ENCODE measurements at places on chromosomes 1 and 21.

DNA sequence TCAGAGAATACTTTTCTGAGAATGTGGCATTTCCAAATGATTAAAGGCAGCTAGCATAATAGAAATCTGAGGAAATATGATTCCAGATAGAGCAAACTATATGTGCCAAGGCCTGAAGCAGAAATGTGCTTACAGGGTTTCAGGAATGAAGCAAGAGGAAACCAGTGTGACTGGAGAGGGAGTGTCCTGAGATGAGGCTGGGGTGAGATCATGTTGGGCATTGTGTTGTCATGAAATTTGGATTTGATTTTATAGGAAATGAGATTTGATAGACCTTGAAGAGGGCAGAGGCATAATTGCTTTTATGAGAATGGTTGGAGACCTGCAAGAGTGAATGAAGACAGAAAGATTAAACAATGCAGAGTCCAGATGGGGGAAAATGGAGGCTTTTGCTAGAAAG, 338.1 kb upstream of the SNX7 start:
- DNase-seq: no peak

DNA sequence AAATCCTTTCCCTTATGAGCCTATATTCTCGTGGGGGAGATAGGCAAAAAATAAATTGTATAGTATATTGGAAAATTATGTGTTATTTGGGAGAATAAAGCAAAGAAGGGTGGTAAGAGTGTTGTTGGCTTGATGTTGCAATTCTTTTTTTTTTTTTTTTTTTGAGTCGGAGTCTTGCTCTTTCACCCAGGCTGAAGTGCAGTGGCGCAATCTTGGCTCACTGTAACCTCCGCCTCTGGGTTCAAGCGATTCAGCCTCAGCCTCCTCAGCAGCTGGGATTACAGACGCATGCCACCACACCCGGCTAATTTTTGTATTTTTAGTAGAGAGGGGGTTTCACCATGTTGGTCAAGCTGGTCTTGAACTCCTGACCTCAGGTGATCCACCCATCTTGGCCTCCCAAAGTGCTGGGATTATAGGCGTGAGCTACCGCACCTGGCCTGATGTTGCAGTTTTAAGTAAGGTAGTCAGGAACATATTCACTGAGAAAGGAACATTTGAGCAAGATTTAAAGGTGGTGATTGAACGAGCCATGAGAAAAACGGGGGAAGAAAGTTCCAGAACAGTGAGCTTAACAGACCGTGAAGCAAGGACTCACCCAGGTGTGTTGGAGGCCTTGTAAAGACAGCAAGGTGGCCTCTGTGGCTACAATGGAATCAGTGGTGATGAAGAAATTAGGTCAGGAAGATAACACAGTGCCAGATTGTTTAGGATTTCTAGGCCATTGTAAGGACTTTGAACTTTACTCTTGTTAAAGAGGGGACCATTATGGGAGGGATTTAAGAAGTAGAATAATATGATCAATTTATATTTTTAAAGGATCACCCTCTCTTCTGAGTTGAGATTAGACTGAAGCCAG, 45.8 kb downstream of the RPRD2 start:
- DNase-seq: no peak

GRCh38 chr1:153649137-153649862, 9.2 kb upstream of the SNAPIN start:
- DNase-seq: no peak

DNA sequence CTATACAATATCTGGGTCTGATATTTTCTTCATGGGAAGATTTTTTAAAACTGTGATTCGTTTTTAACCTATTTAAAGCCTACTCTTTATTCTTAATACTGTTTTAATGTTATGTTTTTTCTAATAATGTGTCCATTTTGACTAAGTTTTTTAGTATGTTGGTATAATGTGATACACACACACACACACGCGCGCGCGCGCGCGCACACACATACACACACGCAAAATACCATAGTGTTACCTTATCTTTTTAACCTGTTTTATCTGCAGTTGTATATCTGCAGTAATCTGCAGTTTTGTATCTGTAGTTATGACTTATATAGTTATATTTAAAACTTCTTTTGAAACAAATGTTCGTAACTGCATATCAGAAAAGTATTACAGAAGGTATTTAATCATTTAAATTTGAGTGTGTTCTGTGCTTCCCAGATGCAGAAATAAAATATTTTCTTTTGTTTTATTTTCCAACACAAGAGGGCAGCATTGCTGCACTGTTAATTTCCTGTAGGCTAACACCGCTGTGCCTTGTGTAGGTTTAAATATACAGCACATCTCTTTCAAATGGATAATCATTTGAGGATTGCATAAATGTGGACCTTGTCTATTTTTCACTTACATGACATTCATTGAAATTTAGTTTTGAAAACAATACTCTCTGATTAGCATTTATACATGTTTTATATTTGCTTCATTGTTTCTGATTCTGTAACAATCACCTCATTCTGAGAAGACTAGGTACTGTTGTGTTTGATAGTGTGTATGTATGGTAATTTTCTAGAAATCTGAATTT, 166.1 kb downstream of the PDE4B start:
- no peak for DNase-seq

- no peak for DNase-seq
These were observed 72.6 kb downstream of the TENT5C start for GRCh38 chr1:117678246-117678977.

DNA sequence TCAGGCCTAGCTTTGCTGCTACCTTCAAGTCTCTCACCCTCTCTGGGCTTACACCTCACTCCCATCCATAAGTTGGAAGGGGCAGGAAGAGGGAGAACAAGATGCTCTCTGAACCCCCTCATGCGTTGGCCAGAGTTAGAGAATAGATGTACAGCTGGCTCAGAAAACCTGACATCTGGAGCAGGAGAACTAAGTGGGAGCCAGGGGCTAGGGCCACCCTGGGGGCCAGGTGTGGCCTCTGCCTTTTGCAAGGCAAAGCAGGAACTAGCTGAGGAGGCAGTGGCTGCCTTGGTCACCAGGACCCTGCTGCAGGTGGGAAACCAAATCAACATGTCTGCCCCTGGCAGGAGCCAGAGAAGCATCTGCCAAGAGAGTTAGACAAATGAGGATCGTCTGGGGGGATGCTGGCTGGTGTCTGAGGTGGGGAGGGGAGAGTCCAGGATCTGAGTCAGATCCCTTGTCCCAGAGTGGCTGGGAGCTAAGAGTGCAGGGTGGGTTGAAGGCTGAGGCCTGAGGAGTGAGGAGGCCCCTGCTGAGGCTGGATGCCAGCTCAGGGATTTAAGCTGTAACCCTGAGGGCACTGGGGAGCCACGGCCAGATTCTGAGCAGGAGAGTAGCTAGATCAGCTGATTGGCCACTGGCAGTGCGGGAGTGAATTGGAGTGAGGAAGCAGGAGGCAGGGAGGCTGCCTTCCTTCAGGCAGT, 115.0 kb downstream of the EPHB2 start:
- DNase-seq: no peak

DNA sequence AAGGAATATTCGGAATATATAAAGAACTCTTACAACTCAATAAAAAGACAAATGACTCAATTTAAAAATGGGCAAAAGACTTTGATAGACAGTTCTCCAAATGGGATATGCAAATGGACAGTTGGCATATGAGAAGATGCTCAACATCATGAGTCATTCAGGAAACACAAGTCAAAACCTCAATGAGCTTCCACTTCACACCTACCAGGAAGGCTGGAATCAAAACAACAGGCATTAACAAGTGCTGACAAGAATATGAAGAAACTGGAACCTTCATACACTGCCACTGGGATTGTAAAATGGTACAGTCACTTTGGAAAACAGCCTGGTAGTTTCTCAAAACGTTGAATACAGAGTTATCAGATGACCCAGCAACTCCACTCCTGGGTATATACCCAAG, 17.2 kb downstream of the PGBD5 start:
- DNase-seq: no peak

DNA sequence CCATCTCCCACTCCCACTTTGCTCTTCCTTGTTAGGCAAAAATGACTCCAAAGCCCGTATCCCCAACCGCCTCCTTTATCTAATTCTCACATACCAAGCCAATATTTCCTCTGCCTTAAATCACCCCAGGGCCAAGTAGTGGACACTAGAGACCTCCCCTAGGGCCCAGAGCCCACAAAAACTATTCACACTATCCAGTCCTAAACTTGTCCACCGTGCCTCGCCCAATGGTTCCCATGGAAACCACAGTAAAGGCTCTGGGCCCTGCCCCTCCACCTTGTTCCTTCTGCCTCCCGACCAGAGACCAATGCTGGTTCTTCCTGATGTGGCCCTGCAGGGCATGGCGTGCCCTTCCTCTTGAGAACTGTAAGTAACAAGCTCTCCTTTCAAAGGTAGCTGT, 11.8 kb downstream of the CFAP107 start:
- DNase-seq: no peak

- DNase-seq: no peak
These were observed 127.0 kb downstream of the MRPS6 start for GRCh38 chr21:34200288-34200905.

DNA sequence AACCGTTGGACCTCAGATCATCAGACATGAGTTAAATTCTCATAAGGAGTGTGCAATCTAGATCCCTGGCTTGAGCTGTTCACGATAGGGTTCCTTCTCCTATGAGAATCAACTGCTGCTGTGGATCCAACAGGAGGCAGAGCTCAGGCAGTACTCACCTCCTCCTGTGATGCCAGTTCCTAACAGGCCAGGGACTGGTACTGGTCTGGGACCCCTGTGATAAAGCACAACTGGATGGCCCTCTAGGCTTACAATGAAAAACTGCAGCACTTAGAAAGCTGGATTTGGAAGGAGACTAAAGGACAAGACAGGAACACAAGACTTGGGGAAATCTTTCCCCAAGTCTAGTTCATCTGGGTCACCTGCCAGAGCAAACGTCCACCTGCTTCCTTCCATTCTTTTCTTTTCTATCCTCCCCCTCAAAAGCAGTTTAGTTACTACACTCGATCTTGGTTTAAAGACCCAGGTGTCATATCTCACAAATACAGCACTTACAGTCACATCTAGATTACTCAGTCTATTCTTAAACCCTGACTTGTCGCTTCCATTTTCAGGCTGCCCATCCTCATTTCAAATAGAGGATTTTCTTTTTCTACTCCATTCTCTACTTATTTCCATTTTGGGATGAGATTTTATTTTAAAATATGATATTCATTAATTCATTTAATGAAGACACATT, 59.8 kb downstream of the PTPN14 start:
- no peak for DNase-seq

Measured in NCI-H1436 treated with DMSO at 0.1 percent for 48 hours (cell line).